A549 (cell line): ENCODE measurements at places on chromosomes 1 and 21. TPM values are rescaled to one million over a fixed set of nuclear protein-coding genes. Genes with fewer than 3 reads are reported as not detected.

The SLAMF9 gene
- 0.16 to 0.28 TPM (median 0.22 TPM) in 3 replicates for polyA plus RNA-seq

The F13B gene
- 0.19 to 0.33 TPM (median 0.21 TPM) in 3 replicates for polyA plus RNA-seq

The GNAT2 gene
- 0.25 TPM in 1 of 3 replicates, not detected in the others for polyA plus RNA-seq

The EPHB2 gene
- polyA plus RNA-seq = 31.4 to 35.3 TPM (median 33.8 TPM) in 3 replicates

The FCRL4 gene
- polyA plus RNA-seq = not detected in 3 replicates

The LCE2C gene
- polyA plus RNA-seq = not detected in 3 replicates

The KLF17 gene
- polyA plus RNA-seq = 0.22 to 0.41 TPM (median 0.40 TPM) in 3 replicates

The AKIRIN1 gene
- polyA plus RNA-seq = 37.7 to 39.6 TPM (median 38.6 TPM) in 3 replicates

The SPATA45 gene
- not detected in 3 replicates for polyA plus RNA-seq

- no peak for DNase-seq
Measured at GRCh38 chr1:70978623-70979022, 69.0 kb downstream of the PTGER3 start.

- DNase-seq = no peak
Measured at GRCh38 chr1:55127827-55128343, 87.3 kb downstream of the USP24 start.

GRCh38 chr1:117060441-117061317 lies 553 bp downstream of the TTF2 start:
- peak; percentile 71 for DNase-seq

GRCh38 chr1:202210385-202210784 lies 16.8 kb downstream of the LGR6 start:
- DNase-seq = no peak

DNA sequence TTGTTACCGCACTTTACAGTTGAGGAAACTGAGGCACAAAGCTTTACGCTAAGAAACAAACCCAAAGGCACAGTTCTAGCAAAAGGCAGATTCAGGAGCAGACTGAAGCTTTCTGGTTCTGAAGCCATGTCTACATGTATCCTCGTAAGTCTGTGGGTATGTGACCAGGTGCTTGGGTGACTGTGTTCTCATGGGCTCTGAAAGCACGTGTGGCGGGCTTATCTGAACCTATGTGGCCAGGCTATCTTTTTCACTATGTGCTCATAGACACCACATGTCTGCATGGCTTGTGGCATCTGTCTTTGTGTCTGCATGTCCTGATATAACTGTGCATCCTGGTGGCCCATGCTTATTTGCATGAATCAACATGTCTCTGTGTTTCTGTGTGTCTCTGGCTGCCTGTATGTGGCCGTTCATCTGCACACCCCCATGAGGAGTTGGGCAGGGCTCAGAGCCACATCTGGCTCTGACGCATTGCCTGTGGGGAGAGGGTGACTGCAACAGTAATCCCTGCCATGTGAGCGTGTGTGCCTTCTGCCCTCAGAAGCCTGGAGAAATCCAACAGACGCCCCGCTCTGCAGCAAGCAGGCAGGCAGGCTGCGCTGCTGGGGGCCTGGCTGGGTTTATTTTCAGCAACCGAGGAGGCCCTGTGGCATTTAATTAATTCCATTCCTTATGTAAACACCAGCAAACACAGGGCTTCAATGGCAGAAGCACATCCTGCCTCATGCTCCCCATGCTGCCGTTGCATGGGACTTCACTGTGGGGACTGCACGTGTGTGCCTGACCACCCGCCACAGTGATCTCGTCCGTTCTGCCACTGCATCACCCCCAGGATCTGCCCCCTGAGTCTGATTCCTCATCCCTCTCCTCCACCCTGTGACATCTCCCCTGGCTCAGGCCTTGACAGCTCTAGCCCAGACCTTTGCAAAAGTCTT lies 115.4 kb downstream of the TRABD2B start:
- DNase-seq = no peak

- no peak for DNase-seq
Measured at GRCh38 chr1:92774407-92774806, 10.5 kb downstream of the EVI5 start.

DNA sequence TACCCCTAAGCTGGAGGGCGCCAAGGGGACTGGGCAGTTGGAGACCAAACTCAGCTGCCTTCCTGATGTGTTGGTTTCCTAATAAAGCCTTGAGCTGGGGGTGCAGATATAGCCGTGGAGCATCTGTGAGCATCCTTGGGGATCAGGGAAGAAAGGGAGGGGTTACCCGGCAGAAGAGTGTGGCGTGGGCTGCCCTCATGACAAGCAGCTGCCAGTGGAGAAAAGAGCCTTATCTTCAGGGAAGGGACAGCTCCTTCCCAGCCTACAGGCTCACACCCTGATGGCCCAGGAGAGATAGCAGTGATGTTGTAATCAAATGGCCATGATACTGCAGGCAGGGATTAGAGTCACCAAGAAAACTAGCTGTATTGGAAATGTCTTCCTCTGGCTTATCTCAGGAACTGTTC lies 10.8 kb upstream of the NFASC start:
- DNase-seq = no peak

- peak; percentile 61 for DNase-seq
Measured at GRCh38 chr1:187264995-187265602, 436.4 kb downstream of the PLA2G4A start.

DNA sequence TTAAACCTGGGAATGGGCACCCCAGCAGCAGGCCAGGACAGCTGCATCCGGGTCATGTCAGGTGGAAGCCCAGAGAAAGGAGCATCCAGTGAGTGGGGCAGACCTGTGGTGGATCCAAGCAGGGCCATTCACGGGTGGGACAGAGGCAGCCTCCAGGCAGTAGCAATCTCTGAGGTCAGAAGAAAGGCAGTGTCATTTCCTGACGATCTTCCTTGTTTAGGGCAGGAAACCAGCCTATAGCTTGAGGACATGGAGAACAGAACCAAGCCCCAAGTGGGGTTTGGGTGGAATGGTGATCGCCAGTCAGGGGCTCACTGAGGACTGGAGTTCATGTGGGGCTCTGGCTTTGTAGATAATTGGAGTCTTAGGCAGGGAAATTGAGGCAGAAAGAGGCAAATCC lies 209.4 kb downstream of the HIVEP3 start:
- DNase-seq = no peak

DNA sequence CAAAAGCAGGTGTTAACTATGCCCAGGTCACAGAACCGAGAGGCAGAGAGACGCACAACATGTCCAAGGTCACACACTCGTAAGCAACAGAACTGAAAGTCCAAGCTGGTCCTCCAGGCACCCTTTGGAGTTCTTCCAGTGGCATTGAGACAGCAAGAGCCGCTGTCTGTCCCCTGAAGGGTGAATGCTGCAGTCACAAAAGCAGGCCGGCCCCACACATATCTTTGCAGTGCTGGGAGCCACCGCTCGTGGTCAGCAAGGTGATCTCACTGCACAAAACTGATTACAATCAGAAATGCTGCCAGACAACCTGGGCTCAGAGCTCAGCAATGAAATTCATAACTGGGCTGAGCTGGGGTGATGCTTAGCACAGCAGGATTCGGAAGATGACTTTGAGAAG lies 47.4 kb upstream of the RAB4A start:
- no peak for DNase-seq

GRCh38 chr21:16912075-16912474 lies 600.8 kb upstream of the CXADR start:
- no peak for DNase-seq

DNA sequence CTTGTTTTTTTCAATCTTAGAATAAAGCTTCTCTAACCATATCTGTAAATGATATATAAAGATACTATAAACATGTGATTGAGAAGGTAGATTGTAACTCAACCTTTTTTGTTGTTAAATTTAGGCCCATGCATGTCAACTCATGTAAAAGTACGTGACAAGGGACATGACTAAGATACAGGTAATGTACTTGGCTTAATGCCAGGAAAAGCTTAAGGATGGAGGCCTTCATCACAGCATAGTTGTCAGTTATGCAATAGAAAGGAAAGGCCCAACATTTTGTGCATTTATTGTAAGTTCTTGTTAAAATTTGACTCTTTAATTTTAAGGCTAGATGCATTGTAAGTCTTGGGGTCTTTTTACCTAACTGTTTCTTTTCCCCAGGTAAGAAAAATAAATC lies 305.1 kb downstream of the LTN1 start:
- no peak for DNase-seq

DNA sequence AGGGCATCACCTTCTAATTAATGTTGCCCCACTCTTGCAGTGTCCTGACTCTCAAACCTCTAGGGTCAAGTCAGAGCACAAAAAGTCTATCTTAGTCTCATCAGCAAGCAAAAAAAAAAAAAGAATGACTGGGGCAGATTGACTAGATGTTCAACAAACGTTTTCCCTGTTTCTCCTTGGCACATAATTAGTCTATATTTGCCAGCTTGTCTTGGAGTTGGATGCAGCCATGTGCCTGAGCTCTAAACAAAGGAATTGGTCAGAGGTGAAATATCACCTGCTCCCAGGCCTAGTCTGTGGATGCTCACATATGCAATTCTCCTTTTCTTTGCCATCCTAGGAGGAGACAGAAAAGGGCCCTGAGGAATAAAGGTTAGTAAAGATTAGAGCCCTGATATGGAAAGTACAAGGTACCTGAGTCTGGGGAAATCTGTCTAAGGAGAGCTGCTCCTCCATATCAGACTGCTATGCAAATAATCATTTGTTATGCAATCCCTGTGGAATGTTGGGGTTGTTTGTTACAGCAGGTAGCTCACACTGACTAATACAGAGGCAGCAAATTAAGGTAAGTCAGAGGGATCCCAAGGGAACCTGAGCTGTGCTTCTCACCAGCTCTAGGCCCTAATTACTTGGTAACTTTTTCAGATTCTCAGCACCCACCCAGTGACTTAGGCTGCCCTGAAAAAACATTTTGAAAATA lies 130.8 kb downstream of the BRINP2 start:
- DNase-seq = no peak

DNA sequence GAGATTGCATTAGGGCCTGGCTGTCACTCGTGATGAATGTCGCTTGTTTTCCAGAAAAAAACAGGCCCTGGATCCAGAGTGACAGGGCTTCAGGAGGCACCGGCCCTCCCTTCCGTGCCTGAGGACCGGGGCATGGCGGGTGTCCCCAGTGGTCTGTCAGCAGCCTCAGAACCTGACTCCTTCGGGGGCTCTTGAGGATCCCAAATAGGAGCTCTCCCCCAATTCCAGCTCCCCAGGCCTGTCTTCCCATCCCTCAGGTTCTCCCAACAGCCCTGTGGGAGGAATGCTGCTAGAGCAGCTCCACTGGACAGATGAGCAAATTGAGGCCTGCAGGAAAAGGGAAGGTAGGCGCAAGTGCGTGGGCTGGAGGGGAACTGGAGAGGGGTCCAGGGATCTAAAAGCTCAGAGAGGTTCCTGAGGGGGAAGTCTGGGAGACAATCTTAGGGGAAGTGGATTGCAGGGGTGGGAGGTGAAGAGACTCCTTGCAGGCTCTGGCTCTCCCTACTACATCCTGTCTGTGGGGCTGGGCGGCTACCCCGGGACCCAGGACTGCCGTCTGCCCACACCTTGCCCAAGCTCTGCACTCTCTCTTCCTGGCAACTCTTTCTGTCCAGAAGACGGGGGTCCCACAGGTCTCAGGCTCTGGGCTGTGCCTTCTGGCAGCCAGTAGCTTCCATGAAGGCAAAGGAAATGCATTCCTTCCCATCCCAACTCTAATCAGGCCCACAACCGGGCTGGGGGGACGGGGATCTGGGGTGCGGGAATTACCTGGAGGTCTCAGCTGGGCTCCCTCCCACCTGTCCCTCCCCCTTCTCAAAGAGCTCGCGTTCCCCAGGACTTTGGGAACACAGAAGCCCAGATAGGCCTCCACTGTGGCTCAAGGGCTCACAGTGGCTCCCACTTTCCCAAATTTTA lies 105.7 kb upstream of the CASZ1 start:
- DNase-seq = no peak

DNA sequence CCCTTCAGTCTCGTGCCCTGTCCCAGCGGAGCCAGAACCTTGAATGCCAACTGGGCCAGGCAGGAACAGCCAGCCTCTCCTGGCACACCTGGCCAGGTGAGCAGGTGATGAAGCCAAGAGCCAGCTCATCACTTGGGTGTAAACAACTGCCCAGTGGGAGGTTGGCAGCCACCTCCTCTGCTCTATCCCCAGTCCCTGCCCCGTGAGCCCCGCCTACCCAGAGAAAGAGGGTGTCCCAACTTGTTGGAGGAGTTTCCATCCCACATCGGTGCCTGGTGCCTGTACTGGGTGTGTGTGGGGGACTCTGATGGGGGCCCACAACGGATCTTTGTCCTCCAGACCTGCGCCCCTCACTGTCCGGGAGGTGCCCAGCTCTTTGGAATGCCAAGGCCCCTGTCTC lies 17.8 kb upstream of the FAM131C start:
- no peak for DNase-seq

- no peak for DNase-seq
Measured at GRCh38 chr1:27057801-27058625, 45.4 kb upstream of the TENT5B start.

- no peak for DNase-seq
Measured at GRCh38 chr1:48793863-48794262, 17.2 kb upstream of the BEND5 start.

- DNase-seq = no peak
Measured at GRCh38 chr1:54237586-54237985, 37.6 kb downstream of the MRPL37 start.

- DNase-seq = no peak
Measured at GRCh38 chr1:211588711-211589110, 9.8 kb upstream of the SLC30A1 start.

- no peak for DNase-seq
Measured at GRCh38 chr1:15260418-15261154, 13.6 kb downstream of the FHAD1 start.

DNA sequence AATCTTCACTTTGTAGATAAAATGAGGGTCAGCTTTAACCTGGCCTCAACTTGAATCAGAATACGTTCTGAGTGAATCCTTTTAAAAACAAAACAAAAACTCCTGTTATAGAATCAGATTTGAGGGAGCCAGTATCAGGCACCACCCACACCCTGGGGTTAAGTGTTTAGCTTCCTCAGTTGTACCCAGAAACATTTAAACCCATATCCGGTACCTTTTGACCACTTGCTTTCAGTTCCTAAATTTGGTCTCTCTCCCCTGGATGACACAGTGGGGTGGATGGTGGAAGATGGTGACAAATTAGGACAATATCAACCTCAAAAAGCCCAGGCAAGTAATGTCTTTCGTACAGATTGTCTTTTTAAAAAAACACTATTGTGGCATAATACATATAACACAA lies 10.4 kb downstream of the KLHDC7A start:
- no peak for DNase-seq

DNA sequence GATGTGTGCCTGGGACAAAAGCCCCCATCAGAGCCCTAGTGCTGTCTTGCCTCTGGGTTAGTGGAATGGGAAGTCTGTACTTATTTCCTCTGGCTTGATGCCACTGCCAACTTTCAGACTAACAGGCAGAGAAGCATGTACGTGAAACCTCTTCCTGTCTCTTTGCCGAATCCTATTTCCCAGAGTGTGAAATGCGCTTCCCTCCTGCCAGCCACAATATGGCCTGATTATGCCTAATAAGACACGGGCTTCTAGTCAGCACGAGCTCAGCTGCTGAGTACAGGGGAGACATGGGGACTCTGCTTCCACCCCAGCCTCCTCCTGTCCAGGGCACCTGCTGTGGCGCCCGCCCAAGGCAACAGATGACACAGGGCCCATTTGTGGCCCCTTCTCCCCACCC lies 111.4 kb downstream of the KCND3 start:
- DNase-seq = no peak

- DNase-seq = peak; percentile 77
Measured at GRCh38 chr1:9289711-9290485, 2.8 kb upstream of the SPSB1 start.
